ENCODE measurements at places on chromosomes 3 and 15. TPM values are rescaled to one million over a fixed set of nuclear protein-coding genes. Genes with fewer than 3 reads are reported as not detected.

Gene MAP3K13
- total RNA-seq, result 69.7 TPM

Gene PLSCR4
- 46.9 TPM for total RNA-seq

Gene PPARG
- total RNA-seq, result 5.5 TPM

Gene COL8A1
- 40.2 TPM for total RNA-seq

Gene FANCD2
- 11.7 TPM for total RNA-seq

Gene GOLGA8M
- total RNA-seq, result 1.9 TPM

Gene SERPINI2
- not detected for total RNA-seq
